ENCODE measurements at places on chromosomes 11 and 22.

- DNase-seq = peak; percentile 8
Observed at GRCh38 chr11:101582236-101582988, 1.4 kb downstream of the TRPC6 start.

DNA sequence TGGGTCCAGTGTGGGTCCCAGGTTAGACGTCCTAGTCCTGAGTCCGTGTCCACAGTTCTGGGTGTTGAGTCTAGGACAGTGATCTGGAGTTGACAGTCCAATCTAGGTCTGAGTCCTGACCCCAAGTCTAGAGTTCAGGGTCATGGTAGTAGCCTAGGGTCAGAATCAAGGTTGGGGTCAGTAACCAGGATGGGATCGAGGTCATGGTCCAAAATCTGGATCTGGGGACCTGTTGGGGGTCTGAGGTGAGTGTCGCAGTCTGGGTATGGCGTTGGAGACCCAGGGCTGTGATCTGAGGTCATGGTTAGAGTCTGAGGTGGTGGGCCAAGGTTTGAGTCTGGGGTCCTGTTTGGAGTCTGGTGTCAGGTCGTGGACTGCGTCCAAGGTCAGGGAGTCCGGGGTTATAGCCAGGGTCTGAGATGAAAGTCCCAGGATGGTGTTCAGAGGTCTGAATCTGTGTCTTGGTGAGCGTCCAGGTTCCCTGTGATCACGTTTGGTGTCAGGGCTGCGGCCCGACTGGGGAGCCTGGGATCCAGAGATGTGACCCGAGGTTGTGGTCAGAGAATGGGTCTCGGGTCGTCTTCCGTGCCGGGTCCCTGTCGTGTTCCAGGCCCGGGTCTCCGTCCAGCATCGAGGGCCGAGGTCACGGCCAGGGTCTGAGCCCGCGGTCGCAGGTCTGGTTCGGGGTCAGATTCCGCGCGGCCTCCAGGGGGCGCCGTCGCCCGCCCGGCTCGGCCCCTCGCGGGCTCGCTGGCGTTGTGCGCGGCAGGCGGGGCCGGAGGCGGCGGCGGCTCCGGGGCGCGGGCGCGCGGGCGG lies 432 bp upstream of the GRK2 start:
- DNase-seq = peak; percentile 46

DNA sequence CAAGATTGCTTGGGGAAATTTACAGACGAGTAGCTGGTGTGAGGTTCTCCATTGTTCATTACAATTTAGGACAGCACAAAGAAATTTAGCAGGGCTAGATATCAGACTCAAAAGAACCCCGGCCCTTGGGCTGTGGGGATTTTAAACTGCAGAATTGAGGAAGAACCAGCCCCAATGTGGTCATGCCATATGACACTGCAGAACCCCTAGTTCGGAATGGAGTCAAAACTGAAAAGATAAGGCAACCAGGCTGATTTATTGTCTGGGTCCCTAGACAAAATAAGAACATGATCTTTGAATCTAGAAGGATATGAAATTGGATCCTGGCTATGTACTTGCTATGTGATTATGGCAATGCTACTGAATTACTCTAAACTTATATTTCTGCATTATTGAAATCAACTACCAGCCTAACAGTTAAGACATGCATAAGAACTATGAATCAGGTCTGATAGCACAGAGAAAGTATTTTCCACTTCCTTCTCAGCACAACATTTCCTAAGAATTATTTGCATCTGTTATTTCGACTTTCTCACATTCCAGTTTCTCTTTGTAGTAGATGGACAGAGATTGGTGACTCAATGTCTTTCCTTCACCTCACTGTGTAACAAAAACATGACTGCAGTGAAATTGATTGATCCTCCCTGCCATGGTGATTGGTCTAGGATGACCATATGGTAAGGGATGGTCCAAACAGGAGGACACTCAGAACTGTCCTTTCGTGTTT lies 13.2 kb downstream of the MMP3 start:
- DNase-seq = peak; percentile 52

- no peak for DNase-seq
Observed at GRCh38 chr11:119193626-119194025, 8.4 kb downstream of the NHERF4 start.

DNA sequence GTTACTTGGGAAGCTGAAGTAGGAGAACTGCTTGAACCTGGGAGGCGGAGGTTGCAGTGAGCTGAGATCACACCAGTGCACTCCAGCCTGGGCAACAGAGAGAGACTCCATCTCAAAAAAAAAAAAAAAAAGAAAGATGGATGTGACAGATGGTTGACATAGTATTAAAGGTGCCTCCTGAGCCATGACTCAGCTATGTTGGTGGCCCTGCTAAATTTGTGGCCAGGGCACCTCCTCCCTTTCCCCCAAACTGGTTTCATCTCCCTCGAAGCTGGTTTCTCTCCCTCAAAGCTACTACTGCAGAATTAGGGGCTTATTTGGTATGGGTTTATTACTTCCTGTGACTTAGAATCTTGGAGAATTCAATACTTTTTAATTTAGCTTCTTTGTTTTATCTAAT lies 31.5 kb downstream of the SDHD start:
- DNase-seq = no peak

DNA sequence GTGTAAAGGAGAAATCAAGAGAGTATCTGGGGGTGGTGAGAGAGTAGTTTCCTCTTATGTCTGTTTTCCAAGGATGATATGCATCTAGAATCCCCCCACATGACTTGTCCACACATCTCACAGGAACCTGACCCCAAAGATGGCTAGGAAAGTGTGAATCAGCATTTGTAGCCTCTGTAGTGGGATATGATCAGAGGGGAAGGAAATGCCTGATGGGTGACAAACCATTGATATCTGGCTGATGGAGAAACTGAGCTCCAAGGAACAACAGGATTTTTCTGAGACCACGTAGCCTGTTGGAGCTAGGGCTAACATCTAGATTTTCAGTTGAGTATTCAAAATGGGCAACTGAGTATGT lies 369.4 kb downstream of the DDX10 start:
- DNase-seq = no peak
